ENCODE measurements at places on chromosomes 11 and 22. TPM values are rescaled to one million over a fixed set of nuclear protein-coding genes. Genes with fewer than 3 reads are reported as not detected.

NLRP10 gene
- total RNA-seq: not detected

TPP1 gene
- total RNA-seq: 51.3 TPM

TEAD1 gene
- 37.9 TPM for total RNA-seq

SERHL2 gene
- not detected for total RNA-seq

TSSK2 gene
- not detected for total RNA-seq

SLC25A18 gene
- total RNA-seq: 0.11 TPM

TMPRSS4 gene
- total RNA-seq: not detected

DYNC2H1 gene
- 5.8 TPM for total RNA-seq

OR5D16 gene
- not detected for total RNA-seq

MOGAT2 gene
- not detected for total RNA-seq

IGLL5 gene
- not detected for total RNA-seq

CHRM1 gene
- total RNA-seq: not detected

PYGM gene
- total RNA-seq: 0.73 TPM

TEX12 gene
- not detected for total RNA-seq

C22orf23 gene
- not detected for total RNA-seq

OR52E6 gene
- not detected for total RNA-seq

SLC22A6 gene
- not detected for total RNA-seq

MYRF gene
- 20.8 TPM for total RNA-seq

Measured in A549 treated with ZK216348 at 1 μM for 4 hours (cell line).